ENCODE measurements at places on chromosomes 13 and 19. TPM values are rescaled to one million over a fixed set of nuclear protein-coding genes. Genes with fewer than 3 reads are reported as not detected.

The EXOC3L2 gene
- not detected for total RNA-seq

The PROZ gene
- total RNA-seq: not detected

The PDX1 gene
- total RNA-seq: not detected

The SPINT2 gene
- 56.2 TPM for total RNA-seq

DNA sequence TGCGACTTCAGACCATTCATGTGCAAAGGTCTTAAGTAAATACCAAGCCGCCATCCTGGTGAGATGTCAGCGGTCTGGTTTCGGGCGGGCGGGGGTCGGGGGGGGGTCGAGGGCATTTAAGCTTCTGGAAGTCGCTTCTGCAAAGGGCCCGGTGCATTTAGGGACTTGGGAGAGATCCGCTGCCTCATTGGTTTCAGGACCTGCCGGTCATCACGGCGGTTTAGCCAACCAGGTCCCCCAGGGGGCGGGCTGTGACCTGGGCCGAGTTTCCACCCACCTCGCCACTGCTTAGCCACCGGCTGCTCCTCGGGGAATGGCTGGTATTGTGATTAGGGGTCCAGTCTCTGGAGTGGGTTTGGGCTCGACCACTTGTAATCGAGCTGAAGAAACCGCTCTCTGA lies 7.8 kb downstream of the ANKLE1 start:
- no peak overlapping the region for H3K4me3 ChIP-seq
- peak; percentile 79 for DNase-seq
- H3K4me1 ChIP-seq: peaks cover 3% of the 10 kb centered on the region
- H3K27me3 ChIP-seq: no peaks in the 10 kb centered on the region

GRCh38 chr13:93865235-93865634 lies 614.2 kb downstream of the DCT start:
- no peaks in the 10 kb centered on the region for H3K4me1 ChIP-seq
- no peak overlapping the region for H3K27ac ChIP-seq
- peaks cover 1% of the 10 kb centered on the region for H3K27me3 ChIP-seq
- no peaks in the 10 kb centered on the region for H3K36me3 ChIP-seq
- no peak for DNase-seq

DNA sequence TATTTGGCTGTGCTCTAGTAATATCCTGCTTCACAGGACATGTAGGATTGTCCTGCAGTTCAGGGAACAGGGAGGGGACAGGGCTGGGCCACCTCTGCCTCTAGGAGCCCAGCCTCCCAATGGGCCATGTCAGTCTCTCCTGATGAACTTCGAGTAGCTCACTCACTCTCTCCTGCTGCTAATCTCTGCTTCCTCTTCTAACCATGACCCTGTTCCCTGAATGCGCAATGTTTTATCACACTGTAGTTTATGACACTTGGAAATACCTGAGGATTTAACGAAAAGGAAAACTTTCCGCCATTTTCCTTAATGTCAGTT lies 9.2 kb downstream of the PARP4 start:
- peaks cover 28% of the 10 kb centered on the region for H3K36me3 ChIP-seq
- DNase-seq: no peak
- H3K27me3 ChIP-seq: no peaks in the 10 kb centered on the region
- H3K27ac ChIP-seq: no peak overlapping the region

Data from activated CD8-positive, alpha-beta T cell treated with anti-CD3 and anti-CD28 coated beads for 36 hours (primary cell).